ENCODE measurements at places on chromosomes 1 and 21.

DNA sequence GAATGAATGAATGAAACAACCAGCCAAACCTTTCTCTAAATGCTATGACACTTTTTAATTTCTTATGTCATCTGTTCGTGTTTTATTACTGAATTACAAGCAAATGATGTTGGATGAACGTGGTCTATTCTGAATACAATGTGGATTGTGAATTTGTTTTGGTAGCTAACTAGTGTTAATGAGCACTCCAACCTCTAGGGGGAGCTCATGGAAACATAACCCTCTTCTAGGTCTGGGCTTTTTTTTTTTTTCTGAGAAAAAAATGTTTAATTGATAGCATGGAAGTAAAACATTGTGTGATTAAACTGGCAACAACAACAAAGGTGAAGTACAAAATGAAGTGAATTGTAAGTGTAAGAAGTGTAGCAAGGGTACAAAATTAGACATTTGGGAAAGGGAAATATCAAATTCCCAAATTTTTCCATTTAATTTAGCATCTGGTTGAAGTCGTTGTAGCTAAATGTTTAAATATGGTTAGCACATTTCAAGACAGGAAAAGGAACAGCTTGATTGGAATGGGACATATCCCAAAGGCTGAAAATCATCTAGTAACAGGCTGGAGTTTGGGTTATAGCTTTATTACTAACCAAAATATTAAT, 42.6 kb upstream of the PTGS2 start:
- DNase-seq = no peak

DNA sequence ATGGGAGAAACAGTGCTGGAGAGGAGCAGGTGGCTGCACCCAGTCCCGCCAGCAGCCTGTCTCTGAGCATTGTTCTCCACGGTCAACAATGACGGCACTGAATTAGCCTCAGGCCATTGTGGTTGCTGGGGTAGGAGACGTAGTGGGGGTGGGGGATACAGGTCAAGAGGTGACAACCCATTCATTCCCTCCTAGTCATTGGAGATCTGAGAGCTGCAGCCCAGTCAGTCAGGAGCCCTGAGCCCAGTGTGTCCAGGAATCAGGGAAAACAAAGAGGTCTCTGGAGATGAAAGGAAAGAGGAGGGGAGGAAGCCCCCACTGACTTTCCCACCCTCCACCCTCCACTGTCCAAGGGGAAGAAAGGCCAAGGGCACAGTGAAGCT, 15.3 kb downstream of the SMIM12 start:
- no peak for DNase-seq

DNA sequence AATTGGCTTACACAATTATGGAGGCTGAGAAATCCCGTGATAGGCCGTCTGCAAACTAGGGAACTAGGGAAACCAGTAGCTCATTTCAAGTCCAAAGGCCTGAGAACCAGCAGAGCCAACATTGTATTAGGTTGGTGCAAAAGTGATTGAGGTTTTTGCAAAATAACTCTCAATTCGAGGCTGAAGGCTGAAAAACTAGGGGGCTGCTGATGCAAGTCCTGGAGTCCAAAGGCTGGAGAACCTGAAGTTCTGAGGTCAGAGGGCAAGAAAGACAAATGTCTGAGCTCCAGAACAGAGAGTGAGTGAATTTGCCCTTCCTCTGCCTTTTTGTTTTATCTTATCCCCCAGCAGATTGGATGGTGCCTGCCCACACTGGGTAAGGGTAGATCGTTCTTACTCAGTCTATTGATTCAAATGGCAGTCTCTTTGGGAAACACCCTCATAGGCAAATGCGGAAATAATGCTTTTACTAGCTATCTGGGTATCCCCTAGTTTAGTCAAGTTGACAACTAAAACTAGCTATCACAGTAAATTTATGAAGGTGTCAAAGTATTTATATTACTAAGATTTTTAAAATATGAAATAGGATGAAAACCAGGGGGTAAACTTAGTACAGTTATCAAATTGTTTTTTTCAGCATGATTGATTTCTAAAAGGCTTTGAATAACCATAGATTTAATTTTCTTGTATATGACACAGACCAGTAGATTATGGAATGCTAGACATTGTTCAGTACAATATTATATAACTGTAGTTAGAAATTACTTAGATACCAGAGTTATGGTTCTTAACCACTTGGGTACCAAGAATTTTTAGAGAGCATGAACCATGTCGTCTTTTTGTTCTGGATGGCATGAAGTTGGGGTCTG, 15.4 kb downstream of the RABGAP1L start:
- DNase-seq = no peak

DNA sequence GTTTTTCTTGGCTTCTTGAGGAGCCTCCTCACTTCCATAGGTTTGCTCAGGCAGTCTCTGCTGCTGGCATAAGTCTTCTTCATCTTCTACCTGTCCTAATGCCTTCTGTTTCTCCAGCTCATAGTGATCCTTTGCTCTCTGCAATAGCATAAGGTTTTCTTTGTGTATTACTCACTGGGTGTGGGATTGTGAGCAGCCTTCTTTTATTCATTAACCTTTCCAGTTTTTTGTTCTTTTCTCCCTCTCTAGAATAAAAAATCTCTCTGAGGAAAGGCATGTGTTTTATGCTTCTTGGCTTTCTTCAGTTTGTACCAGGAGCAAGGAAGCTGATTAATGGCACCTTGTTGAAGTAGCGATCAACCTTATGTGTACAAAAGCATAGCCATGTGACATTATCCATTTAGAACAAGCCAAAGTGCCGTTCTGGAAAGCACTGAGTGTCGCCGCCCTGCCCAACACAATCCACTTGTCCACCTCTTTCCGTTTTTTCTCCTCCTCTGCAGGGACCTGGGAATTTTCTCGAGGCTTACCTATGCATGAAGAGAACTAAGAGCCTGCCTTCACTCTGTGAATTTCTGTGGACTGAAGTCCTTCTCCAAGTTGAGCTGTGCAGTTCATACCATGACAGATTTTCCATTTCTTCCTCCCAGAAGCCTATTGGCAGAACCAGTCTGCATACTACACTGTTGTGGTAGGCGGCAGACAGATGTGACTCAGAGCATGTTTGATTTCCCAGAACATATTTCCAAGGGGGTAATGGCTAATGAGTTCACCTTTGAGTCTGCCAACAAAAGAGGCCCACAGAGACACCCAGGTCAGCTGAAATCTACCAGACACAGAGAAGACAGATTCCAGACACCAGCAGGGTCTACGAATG, 39.0 kb downstream of the DPT start:
- DNase-seq = no peak

- no peak for DNase-seq
Measured at GRCh38 chr1:53619367-53620060, 119.5 kb downstream of the GLIS1 start.

- no peak for DNase-seq
Measured at GRCh38 chr1:212481438-212481767, 48.7 kb downstream of the NENF start.

DNA sequence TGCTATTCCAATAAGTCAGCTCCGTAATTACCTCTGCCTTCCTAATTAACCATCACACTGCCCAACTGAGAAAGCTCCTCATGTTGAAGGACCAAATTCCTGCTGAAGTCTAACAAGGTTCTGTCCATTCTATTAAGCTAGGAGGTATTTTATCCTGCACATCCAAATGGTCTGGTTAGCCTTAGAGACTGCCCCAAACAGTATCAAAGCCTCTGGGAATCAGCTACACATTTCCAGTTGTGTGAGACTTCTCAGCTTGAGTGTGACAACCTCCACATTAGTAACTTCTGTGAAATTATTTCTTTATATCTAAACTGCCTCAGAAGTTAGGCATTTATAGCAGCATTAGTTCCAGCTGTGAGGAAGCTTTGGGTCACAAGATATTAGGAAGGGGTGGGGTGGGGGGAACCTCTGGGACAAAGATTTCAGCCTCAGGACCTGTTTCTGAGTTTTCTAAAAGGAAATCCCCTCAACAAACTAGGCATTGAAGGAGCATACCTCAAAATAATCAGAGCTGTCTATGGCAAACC, 150.5 kb upstream of the DUSP10 start:
- no peak for DNase-seq

Data from NCI-H1417 treated with DMSO at 0.1 percent for 48 hours (cell line).